ENCODE measurements at places on chromosomes 1 and 21.

DNA sequence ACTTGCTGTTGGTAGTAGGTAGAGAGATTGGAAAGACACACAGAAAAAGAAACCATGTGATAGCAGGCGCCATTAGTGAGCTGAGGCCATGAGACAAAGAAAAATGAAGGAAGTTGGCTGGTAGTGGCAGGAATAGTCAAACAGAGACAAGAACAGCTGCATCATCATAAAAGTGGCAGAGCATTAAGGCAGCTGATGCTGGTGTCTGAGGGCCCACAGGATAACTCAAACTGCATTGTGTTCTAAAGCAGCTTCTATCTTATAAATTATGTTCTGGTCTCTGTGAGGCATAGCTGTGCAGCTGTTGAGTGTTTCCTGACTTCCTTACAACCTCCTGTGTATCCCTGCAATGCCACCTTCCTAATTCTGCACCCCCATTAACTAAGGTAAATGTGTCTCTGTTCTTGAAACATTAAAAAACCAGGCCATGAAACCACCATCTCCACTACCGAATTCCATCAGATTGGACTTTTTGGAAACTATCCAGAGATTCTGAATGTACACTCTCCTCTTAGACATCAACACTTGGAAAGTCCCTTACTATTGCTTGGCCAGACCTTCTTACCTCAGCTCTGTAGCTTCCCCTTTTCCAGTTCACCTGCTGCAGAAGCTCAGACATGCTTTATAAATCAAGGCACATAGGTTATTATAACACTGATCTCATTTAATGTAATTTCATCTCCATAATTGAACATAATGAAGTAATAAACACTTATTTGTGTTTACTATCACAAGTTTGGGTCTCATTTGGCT, 23.4 kb upstream of the ARHGAP29 start:
- no peak for DNase-seq

DNA sequence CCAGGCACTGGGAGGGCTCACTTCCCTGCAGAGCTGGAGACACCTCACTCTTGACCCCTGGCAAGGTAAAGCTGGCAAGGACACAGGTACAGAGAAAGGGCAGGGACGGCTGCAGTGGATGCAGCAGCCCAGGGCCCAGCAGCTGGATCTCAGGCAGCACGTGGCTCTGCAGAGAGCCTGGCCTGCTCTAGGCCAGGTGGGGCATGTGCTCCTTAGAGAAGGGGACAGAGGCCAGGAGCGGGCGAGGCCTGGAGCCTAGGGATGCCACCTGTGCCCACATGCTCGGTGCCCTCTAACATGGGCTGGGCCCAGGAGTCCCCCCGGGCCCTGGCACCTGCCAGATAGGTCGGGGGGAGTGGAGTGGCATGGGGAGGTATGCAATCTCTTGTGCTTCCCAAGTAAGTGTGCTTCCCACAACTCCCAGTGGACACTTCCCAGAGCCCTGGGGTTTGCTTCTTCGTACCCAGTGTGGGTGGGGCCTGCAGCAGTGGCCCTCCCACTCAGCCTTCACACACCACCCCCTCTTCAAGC, 30.0 kb downstream of the WNT3A start:
- DNase-seq, result no peak

DNA sequence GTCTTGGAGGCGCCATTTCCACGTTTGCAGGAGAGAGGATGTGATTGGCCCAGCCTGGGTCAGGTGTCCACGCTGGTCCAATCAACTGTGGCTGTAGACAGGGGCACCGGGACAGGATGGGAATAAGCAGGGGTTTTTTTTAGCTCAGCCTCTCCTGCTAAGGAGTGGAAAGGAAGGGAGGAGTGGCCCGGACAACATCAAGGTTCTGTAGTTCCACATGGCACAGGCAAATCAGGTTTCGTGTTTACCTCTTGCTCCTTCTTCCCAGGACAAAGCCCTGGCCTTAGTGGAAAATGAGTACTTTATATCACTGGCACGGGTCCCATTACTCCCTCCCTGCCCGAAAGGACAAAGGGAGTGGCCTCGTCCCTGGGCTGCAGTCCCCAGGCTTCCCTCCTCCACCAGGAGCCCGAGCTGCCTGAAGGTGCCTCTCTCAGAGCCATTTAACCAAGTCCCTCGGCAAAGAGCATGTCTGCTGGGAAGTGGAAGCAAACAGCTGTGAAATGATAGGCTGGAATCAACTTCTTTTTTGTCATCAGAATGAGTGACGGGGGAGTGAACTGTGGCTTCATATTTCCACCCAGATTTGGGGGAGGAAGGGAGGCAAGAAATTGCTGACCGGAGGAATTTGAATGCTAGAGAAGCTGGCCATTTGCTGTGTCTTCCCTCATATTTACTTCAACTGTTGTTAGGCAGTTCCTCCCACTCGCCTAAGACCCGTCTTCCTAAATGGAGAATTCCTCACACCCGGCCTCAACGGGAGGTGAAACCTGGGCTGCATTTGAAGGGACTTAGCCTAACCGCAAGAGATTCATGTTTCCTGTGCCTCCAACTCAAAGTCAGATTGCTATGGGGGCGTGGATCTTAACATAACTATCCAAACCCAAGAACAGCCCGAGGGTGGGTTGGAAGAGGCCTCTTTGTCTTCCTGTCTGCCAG, 84.9 kb upstream of the SLC44A3 start:
- peak; percentile 83 for DNase-seq

GRCh38 chr1:245322673-245323072, 167.9 kb downstream of the KIF26B start:
- DNase-seq, result peak; percentile 8

DNA sequence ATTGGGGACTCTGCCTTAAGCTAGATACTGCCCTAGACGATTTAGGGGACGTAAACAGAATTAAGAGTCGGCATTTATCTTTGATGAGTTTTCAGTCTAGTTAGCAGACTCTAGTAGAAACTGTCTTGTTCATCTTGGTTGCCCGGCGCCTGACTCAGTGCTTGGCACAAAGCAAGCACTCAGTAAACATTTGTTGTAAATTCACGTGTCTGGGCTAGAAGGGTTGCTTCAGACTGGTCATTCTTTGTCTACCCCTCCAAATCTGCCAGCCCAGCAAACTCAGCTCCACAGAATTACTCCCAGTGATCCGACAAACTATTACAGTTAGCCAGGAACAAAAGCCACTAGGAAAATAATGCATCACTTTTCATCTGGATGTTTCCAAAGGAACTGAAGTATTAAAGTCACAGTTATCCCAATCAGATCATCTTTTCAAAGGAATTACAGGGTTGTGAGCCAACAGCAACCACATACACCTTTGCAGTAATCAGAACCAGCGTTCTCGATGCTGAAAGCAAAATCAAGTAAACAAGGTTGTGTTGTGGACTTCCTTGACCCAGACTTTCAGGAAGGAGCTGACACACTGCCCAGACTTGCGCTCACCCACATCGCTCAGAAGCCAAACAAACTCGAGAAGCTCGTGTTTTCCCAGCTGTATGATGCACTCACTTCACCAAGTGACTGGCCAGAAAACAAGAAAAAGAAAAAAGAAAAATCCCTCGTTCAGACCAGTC, 66.5 kb upstream of the GADD45A start:
- no peak for DNase-seq

DNA sequence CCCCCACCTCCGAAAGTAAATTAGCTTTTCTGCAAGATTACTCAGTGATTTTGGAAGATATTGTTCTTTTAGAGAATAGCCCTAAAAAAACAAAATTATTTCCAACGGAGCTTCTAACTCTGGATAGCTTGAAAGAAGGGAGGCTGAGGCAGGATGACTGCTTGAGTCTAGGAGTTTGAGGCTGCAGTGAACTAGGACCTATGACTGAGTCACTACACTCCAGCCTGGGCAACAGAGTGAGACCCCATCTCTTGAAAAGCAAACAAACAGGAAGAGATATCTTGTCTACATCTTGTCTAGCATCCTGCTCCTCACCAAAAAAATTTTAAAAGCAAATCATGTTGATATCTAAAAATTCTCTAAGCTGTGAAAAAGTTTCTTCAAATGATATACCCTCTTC, 42.2 kb upstream of the CPLANE2 start:
- DNase-seq, result no peak

DNA sequence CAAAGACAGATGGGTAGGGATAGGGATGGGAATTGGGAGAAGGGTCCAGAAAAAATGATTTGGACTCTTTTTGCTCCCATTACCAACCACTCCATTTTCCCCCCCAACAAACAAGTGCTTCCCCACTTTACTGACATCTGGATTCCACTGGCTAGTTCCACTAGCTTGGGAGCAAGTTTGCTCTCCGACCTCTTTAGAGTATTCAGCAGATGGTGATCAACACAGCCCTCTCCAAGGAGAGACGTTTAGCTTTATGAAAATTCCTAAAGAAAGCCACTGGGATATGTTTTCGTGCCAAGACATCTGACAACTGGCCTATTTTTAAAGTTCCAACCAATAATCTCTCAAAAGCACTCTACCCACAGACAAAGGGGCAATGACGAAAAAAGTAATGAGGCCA, 50.3 kb downstream of the ITPKB start:
- DNase-seq, result no peak

DNA sequence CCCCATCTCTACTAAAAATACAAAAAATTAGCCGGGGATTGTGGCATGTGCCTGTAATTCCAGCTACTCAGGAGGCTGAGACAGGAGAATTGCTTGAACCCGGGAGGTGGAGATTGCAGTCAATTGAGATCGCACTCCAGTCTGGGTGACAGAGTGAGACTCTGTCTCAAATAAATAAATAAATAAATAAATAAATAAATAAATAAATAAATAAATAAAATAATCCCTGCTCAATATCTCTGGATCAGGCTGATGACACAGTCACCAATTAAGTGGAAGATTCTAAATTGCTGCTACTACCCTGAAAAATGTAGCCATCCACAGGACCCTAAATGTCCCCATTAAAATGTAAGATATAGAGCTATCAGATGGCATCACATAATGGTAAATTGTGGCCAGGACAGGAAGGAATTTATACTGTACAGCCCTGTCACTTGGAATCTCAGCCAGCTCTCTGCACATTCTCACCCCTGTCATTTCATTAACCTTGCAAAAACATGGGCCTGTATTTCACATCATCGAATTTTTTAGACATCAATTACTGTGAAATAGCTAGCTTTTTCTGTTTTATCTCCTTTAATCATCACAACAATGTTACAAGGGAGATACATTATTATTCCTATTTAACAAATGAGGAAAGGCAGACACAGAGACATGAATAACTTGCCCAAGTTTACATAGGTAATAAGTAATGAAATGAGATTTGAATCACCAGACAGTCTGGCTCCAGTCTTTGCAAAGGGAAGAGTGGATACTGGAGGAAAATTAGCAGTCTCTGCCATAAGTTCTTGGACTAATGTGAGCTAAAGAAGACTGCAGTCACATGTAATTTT, 56.7 kb upstream of the NTPCR start:
- DNase-seq, result no peak

DNA sequence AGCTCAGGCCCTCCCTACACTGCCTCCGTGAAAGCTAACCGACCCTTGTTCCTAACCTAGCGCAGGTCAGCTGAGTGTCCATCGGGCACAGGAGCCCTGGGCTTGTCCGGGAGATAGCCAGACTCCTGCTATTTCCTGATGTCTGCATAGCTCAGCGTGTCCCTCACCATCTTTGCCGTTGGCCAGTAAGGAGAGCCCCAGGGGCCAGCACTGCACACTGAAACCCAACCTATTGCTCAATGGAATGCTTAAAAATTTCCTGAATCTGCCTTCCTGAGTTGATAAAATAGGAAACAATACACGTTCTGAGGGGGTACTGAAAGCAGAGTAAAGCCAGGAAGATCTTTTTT, 2.2 kb downstream of the RUNX1 start:
- DNase-seq, result peak; percentile 71

DNA sequence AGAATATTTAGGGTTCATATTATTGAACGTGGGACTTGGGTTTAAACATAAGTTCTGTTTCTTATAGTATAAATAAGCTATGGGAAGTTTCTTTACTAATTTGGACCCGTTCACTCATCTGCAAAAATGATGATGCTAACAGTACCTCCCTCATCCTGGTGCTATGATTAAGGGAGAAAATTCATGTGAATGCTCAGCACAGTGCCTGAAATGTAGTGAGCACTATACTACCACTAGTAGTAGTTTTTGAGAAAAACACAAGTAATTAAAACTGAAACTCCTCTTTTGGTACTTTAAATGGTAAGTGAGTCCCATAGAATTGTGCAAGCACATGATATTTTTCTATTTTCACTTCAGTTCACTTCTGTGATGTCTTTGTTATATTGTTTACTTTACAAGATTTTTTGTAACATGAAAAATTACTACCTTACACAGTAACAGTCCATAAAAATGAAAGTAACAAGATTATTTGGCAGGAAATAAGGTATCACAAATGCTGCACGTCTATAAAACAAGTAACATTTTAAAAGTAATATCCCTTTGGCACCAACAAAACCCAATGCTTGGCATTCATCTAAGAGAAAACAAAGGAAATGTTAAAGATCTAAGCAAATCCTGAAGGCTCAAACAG, 11.3 kb upstream of the PTPRC start:
- no peak for DNase-seq

DNA sequence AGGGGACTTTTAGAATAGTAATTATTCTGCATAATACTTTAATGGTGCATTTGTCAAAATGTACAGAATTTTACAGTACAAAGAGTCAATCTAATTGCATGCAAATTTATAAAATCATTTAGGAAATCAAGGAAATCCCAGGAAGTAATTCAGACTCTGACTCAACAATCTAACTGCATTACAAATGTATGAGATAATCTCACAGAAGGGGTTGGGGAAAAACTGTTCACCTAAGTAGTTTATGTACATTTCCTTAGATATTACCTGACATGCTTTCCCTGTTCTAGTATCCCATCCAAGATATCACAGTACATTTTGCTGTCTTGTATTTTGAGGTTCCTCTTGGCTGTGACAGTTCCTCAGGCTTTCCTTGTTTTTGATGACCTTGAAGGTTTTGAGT, 4.7 kb downstream of the CRB1 start:
- no peak for DNase-seq

DNA sequence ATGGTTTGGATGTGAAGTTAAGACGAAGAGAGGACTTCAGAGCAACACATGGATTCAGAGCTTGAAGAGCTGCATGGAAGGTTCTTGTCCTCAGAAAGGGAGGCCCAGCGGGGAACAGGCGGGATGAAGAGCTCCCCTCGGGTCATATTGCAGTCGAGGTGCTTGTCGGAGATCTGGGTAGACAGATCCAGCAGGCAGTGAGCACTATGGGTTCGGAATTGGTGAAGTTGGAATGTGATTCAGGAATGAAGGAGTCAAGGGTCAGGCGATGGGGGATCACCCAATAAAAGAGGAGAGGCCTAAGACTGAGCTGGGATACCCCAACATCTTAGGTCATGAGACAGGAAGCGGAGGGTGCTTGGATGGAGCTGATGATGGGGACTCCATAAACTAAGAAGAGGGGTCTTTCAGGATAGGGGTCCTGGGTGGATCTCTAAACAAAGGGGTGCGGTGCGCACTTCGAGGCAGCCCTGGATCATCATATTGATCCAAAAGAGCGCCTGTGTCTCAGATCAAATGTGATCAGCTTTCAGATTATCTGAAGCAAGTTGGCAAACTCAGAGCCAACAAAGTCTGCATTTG, 176.3 kb upstream of the VAMP3 start:
- no peak for DNase-seq

DNA sequence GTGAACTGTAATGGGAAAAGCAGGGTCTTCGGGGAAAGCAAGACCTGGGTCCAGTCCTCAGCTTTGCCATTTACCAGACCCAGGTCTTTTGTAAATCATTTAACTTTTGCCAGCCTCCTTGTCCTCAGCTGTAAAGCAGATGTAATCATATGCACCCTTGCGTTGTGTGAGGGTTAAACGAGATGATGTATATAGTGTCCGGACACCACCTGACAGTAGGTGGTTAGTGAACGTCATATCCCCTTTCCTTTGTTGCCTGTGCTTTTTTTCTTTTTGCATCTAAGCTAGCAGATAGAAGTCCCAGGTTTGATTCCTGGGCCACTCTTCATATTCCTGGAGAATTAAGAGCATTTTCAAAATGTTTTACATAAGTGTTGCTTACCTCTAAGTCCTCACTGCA, 28.5 kb downstream of the IL12RB2 start:
- DNase-seq, result no peak
